ENCODE measurements at places on chromosomes 6 and 20.

GRCh38 chr20:21559305-21559704, 45.4 kb upstream of the NKX2-2 start:
- no peak for DNase-seq

DNA sequence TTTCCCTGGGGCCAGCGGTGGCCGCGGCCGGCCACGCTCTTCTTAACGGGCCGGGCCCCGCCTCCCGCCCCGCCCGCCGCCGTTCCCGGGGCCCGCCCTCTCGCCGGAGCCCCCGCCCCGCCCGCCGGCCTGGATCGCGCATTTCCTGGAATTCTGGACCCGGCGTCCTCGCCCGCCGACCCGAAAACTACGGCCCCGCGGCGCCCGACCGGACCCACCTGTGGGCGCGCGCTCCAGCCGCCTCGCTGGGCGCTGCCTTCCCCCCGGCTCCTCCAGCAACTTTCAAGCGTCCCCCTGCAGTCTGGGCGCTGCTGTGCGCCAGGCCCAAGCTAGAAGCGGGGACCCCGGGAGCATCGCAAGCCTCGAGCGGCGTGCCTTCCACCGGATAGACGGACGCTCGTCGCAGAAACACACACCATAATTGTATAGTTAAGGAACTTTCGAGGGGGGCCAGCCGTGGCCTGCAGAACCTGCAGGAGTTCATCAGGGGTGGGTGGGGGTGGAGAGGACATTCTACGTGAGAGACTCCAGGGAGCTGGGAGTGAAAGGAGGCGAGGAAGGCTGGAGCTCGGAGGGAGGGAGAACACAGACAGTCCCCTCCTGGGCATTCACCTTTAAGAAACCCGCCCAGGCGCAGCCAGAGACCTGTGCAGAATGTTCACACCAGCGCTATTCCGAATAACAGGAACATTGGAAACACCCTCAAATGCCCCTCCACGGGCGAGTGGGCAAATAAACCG, at the start of gene ADA:
Gene ADA, minus strand, starts transcription at position 16 of the 740 bp plus-strand sequence. CDS start 92 bp downstream, outside the sequence.
- no peak for DNase-seq

DNA sequence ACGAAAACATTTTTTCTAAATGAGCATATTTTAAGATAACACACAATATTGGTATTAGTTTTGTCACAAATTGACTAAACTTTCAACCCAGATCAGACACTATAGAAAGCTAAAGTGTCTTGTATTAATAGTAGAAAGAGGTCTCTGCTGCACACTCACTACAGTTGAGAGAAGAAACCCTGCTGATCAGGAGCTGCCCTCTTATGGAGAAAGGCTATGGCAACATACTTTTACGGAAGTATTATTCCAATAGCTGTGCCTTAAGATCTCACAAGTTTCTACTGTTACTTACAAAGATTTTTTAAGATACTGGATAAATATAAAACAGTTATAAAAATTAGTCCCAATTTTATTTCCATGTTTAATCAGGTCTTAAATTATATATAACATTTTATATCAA, 155.7 kb downstream of the RIMS1 start:
- no peak for DNase-seq

DNA sequence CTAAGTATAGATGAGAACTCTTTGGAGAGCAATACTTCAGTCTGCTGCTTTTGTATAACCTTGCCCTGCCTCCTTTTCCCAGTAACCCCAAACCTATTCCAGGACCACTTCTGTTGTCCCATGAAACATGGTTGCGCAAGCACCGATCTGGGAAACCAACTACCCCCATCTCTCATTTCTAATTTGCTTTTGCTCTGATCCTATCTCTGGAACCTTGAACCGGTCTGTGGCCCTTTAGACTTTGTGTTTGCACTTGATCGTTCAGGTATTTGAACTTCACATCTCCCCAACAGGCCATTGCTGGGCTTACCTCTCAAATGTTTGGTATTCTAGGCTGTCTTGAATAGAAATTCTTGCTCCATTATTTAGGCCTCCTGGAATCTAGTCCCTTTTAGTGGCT, 25.0 kb downstream of the L3MBTL3 start:
- DNase-seq = no peak

- DNase-seq = no peak
These were observed 37.0 kb upstream of the HLA-G start for GRCh38 chr6:29790626-29791025.

Data from AG09309 (cell line).